ENCODE measurements at places on chromosomes 3 and 15.

DNA sequence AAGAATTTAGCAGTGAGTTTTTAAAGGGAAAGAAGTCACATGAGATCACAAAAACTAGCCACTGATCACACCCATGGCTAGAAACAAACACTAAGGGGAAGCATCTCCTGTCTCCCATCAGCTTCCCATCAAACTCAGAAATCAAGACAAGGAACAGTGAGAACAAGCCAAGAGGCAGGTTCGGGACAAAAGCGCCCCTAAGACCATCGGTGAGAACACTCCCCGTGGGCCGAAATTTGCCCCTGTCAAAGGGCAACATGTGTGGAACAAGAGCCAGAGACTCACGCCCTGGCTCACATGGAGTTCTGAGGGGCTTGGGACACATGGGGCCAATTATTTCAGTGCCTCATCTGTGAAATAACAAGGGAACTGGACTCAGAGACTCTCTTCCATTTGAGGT, 49.1 kb downstream of the LRIG1 start:
- DNase-seq, result no peak

DNA sequence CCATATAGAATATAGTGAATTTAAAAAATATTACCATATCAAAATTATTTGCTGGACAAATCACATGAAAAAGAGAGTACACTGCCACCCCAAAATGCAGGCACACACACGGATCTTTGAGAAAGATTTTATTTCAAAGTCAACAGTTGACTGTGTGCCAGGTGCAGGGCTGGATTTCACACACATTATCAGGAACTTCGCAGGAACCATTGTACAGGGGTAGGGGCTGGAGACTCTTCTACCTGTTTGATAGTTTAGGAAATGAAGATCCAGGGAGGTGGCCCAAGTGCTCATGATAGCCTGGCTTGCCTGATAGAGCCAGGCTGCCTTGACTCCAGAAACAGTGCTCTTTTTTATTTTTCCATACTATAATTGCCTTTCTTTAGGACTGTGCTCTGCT, 54.2 kb downstream of the IL1RAP start:
- DNase-seq, result no peak

DNA sequence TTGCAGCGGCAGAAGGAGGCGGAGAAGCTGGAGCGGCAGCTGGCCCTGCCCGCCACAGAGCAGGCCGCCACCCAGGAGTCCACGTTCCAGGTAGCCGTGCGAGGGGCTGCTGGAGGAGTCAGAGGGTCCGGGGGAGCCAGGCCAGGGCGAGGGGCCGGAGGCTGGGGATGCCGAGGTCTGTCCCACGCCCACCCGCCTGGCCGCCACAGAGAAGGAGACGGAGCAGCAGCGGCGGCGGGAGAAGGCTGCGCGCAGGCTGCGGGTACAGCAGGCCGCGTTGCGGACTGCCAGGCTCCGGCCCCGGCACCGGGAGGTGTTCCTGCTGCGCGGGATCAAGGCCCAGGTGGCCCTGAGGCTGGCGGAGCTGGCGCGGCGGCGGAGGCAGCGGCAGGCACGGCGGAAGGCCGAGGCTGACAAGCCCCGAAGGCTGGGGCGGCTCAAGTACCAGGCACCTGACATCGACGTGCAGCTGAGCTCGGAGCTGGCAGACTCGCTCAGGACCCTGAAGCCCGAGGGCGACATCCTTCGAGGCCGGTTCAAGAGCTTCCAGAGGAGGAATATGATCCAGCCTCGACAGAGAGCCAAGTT, 625.0 kb downstream of the MCTP2 start:
- DNase-seq, result no peak

DNA sequence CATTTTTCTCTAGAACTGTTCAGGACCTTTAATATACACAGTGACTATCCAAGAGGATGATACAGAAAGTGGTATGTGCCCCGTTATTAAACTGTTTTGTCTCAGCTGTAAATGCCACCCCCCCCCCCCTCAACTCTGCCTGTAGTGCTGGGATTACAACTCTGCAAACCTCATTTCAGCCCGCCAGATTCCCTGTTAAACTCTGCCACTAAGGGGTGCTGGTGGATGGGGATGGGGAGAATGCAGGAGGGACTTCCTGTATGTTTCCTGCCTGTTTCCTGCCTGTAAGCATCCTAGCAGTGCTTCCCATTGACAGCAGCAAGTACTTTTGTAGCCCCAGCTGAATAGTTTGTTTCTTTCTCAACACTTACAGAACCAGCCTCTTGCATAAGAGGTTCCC, 301.7 kb upstream of the RORA start:
- no peak for DNase-seq

GRCh38 chr3:11021611-11022011, 29.1 kb downstream of the SLC6A1 start:
- DNase-seq, result peak; percentile 85

DNA sequence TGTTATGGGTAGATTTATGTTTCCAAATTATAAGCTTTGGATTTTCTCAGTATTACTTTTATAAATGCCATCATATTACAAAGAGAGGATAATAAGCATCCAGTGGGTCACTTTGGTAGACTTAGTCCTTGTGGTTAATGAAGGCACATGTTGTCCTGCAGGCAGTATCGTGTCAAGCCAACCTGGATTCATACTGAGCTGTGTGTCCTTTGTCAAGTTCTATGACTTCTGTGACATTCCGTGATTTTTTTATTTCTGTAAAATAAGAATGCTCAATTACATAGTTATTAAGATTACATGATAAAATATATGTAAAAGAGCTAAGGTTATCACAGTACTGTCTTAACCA, 257.7 kb downstream of the RBMS3 start:
- DNase-seq, result no peak
